Cerebellum (tissue), 4 donors: ENCODE measurements at places on chromosomes 4 and X. TPM values are rescaled to one million over a fixed set of nuclear protein-coding genes. Genes with fewer than 3 reads are reported as not detected.
A peak's percentile ranks its signal among the peaks of the same experiment; 100 is the strongest.

DNA sequence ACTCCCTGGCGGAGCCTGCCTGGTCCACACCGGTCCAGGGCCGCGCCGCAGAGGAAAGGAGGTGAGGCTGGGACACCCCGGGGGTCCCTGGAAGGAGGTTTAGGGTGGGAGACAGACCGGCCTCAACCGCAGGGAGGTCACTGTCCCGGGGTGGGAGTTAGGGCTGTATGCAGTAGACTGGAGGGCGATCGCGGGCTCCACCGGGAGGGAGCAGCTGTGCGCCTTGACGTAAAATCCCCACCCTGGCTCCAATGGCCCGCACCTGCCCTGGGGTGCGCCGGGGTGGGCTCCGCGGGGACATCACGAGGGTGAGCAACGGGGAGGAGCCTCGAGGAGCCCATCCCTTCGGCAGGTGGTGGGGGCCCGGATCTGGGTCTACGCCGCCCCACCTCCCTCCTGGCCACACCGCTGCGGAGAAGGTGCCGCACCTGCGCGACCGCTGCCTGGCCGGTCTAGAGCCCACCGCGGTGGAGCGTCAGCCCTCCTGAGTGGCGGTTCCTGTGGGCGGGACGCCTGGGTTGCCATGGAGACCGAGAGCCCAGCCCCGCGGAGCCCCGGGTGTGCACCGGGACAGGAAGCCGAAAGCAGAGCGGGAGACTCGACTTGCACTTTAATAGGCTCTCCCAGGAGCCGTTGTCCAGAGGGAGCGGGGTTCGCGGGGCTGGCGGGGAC, 105.1 kb downstream of the ADRA2C start:
- peak; percentile 39 for DNase-seq

DNA sequence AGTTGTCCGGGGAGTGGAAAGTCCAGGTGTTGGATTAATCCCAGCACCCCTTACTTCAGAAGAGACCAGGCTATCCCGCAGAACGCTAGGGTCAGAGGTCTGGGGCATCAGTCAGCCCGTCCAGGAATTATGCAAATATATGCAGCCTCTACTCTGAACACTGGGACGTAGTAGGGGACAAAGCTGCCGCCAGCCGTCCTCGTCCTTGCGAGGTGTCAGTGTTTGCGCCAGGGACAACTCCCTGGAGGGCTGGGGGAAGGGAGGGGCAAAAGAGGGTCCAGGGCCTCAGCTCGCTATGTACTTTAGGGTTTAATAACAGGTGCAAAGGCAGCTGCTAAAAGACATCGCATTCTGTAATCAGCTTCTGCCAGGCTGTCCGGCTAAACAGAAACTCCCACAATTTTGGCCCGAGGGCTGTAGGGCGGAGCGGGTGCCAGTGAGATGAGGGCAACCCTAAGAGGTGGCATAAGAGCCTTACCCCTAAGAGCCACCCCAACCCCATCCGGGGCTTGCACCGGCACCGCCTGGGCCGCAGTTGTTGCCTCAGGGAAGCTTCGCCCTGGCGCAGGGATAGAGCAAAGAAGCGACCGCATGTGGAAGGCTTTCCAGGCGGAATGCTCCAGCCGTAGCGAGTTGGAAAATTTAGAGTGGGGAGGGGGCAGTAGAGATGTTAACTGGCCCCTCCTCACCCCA, 8.4 kb downstream of the HAND2 start:
- DNase-seq, result no peak

DNA sequence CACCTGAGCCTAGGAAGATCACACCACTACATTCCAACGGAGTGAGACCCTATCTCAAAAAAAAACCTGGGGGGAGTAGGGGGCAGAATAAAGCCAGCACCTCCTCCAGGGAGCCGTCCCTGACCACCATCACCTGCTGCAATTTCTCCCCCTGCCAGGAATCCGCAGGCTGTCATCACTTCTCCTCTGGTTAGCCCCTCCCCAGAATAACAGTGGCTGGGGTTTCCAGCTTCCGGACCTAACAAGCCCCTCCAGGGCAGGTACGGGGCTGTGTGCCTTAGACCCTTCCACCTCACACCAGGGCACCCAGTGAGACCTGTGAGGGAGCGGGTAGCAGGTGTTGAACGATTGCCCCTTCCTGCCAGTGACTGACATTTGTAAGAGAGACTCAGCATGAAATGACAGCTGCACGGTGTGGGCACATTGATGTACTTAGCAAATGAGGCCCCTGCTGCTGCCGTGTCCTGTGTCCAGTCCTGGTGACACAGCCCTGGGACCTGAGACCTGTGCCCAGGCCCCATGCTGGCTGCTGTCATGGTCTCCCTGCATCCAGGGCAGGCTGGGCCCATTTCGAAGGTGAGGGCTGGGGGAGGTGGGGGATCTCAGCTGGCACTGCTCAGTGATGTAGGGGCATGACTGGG, 6.7 kb upstream of the WFS1 start:
- DNase-seq, result no peak

GRCh38 chr4:180619440-180619839, 1623.8 kb upstream of the TENM3 start:
- no peak for DNase-seq

- DNase-seq, result no peak
These were observed 119.6 kb upstream of the BANK1 start for GRCh38 chr4:101670897-101671296.

DNA sequence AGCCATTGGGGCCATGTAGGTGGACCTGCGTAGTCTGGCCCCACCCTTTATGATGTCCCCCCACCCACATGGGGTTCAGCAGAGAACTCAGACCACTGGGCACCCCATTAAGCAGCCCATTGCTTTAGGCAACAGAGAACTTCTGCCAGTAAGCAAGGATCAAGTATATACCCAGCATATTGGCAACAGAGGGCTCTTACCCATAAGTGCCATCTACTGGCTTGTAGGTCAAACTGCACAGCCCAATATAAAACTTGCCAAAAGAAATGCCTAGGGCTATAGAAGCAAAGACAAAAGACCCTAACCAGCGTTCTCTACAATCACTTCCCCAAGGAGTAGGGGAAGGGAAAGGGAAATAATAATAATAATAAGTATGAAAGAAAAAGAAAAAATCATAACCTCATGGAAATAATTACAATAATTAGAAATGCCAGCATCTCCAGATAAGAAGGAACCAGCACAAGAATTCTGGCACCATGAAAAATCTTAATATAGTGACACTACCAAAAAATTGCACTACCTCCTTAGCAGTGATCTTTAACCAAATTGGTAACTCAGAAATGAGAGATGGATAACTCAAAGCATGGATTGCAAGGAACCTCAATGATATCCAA, 1090.7 kb downstream of the FAT4 start:
- no peak for DNase-seq

- DNase-seq, result no peak
These were observed 50.8 kb upstream of the GAB1 start for GRCh38 chr4:143285696-143286437.

DNA sequence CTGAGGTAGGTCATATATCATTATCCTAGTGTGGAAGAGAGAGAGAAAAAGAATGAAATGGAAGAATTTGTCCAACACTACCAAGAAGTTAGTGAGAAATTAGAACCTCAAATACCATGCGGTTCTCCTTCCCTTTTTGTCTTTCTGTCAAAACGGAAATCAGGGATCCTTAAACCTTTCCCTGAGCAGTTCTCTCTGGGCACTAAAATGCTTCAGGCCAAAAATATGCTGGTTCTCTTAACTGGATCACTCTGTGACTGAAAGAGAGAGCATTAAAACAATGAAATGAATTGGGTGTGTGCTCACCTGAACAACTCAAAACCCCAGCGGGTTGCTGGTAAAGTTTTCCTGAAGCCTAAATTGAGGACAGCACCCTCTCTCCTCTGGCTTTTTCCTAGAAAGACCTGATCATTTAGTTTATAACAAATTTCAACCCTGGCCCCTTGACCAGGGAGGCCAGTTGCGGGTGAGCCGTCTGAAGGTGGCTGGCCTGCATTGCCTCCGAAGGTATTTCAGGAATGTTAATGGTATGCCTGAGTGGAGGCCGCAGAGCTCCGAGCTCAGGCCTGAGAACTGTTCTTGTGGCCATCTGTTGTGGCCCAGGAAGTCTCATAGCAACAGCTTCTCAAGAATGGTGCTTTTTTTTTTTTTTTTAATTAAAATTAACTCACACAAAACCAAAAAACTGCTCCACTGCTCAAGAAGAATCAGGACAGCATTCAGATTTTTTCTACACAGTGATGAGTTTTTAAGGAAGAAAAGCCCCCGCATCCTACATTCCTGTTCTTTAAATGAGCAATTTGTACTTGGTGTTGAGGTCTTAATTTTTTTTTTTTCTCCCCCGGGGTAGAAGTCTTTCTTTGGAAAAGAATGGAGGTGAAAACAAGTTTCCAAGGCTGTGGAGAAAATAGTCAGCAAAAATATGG, 155.1 kb downstream of the SHROOM3 start:
- peak; percentile 53 for DNase-seq

DNA sequence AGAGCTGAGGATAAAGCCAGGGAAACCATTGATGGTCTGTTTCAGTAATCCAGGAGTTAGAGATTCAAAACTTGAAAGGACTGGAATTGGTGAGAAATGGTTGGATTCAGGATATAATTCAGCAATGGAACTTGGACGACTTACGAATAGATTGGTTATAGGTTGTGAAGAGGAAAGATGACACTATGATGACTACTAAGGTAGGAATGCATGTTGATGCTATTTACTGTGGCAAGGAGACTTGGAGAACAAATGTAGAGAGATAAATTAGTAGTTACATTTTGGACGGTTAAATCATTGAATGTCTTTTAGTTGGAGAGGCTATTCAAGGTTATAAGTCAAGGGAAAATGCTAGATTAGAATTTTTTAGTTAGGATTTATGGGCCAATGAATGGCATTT, 365.4 kb upstream of the TECRL start:
- DNase-seq, result no peak

DNA sequence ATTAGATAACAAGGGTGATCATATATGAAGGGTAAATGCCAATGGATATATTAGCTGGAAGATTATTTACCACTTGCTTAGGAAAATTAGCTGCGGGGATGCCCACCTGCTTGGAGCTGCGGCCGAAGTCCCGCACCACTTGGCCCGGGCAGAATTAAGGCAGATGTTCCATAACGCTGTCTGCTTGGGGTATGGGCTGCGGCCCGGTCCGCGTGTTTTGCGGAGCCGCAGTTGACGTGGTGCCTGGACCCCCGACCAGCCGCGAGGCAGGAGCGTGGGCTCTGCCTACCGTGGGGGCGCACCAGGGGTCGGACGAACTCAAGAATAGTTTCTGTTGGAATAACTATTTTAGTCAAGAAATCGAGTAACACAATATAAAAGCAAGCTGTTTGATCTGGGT, 235.2 kb downstream of the CPXCR1 start:
- DNase-seq, result no peak

- no peak for DNase-seq
These were observed 44.8 kb downstream of the GSX2 start for GRCh38 chr4:54144661-54145171.

GRCh38 chr4:109432203-109432602, 1.4 kb upstream of the SEC24B start:
- DNase-seq, result no peak

DNA sequence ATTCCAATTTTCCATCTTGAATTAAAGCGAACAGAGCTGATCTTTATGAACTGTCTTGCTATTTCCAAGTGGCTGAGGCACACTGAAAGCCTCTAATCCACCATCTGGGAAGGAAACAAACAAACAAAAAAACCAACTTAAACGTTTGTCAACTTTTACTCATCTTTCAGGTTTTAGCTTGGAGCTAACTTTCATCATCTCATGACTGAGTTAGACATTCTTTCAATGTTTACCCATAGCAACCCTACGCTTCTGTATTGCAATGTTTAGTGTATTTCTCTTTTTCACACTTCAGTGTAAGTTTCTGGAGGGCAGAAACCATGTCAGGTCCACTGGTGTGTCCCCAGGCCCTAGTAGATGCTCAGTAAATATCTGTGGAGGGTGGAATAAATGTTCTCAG, 343.8 kb downstream of the GBA3 start:
- DNase-seq, result no peak

GRCh38 chrX:136251041-136251991, at the start of gene MAP7D3:
TSS of gene MAP7D3 (minus strand) at chrX:136251400. CDS start at chrX:136251358, 42 bp downstream.
- DNase-seq, result peak; percentile 39

DNA sequence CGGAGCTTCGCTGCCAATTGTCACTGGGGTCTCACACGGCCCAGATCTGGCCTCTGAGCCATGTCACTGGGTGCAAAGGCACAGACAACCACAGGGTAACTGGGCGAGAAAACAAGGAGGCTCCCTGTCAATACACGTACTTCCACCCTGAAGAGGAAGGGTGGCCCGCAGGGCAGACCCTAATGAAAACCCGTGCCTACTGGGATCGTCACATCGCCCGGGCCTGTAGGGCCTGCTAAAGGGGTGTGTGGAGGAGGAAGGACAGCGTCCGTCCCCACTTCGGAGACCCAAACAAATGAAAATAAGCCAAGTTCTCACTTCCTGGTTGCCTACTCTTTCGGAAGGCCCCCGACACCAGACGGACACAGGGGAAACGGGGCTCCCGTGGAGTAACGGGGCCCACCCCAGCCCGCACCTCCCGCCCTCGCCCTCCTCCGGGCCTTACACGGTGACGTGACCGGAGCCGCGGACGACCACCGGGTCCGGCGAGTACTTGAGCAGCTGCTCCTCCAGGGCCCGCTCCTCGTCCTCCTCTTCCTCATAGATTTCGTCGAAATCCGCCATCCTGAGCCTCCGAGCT, 578 bp downstream of the CHIC2 start:
- no peak for DNase-seq

GRCh38 chr4:185307136-185307950, 88.4 kb downstream of the LRP2BP start:
- DNase-seq, result no peak

DNA sequence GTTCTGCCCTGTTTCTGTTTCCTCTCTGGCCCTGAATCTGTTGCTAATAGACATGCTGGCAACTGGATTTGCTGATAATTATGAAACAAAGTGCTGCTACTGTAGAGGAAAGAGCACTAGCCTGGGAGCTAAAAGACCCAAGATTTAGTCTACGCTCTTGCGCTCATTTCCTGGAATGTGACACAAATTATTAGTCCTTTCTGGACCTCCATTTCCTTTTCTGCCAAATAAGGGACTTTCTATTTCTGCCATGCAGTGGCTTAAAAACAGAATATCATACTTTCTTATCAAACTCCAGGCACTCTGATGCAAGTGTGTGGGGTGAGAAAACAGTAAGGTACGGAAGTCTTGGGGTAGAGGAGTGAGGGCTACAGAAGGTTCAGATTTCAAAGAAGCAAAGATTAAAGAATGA, 48.3 kb upstream of the GPR174 start:
- DNase-seq, result no peak

EBP gene
- 19.9 TPM for total RNA-seq

TIGD4 gene
- total RNA-seq, result 3.7 TPM

KLHL5 gene
- total RNA-seq, result 116 TPM
